ENCODE measurements at places on chromosomes 4 and X. TPM values are rescaled to one million over a fixed set of nuclear protein-coding genes. Genes with fewer than 3 reads are reported as not detected.

Gene VCX3A
- total RNA-seq, result not detected

Gene SPON2
- total RNA-seq, result 4.6 TPM

Gene TCEAL5
- not detected for total RNA-seq

Gene POU3F4
- total RNA-seq, result not detected

Gene CTPS2
- total RNA-seq, result 13.3 TPM

DNA sequence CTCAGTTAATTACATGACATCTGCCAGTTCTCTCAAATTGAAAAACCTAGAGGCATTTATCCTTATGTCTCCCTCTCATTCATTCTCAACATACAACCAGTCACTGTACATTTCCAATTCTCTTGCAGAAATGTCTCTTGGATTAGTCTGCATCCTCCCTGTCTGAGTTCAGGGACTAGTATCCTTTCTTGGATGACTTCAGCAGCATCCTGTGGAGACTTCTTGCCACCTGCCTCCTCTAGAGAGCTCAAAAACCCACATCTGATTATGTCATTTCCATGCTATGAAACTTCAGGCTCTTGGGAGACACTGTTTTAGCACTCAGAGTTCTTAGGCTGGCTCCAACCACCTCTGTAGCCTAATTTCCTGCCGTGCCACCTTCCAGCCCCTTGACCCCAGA lies 515.1 kb upstream of the DIPK2B start:
- DNase-seq, result no peak

DNA sequence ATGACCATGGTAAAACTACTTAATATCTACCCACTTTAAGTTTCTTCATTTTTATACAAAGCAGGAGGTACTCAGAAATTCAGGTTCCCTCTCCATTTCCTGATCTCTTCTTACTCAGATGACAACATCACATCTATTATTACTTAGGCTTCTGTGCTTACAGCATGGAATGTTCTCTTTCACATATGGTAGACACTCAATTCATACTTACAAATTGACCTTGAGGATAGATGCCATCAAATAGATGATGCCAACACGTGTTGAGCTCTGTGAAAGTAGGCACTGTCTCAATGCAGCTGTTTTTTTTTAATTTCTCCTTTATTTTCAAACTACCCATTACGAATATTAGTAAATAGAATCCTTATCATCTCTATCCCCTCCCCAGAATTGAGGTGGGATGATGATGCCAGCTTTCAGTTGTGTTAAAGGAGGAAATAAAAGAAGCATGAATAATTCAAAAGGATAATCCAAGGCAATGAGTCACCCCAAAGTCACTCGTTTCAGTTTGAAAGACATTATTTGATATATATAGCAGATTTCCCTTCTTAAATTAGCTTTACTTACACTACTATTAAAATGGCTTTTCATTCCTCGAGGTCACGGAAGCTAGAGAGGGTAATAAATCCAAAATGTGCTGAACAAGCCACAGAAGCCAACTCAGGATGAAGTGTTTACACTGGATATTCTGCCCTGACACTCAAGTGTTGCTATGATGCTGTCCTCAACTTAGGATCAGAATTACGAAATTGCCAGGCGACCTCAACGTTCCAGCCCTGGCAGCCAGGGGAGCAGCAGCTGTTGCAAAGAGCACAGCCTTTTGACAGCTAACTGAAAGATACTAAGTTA lies 124.2 kb upstream of the EOLA2 start:
- DNase-seq, result no peak

DNA sequence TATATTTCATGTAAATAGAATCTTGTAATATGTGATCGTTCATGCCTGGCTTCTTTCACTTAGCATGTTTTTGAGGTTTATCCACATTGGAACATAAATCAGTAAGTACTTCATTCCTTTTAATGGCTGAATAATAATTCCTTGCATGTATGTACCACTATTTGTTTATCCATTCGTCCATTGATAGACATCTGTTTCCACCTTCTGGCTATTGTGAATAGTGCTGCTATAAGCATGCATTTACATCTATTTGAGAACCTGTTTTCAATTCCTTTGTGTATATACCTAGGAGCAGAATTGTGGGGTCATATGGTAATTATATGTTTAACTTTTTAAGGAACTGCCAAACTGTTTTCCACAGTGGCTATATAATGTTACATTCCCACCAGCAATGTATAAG lies 356.7 kb upstream of the DIPK2B start:
- DNase-seq, result no peak

DNA sequence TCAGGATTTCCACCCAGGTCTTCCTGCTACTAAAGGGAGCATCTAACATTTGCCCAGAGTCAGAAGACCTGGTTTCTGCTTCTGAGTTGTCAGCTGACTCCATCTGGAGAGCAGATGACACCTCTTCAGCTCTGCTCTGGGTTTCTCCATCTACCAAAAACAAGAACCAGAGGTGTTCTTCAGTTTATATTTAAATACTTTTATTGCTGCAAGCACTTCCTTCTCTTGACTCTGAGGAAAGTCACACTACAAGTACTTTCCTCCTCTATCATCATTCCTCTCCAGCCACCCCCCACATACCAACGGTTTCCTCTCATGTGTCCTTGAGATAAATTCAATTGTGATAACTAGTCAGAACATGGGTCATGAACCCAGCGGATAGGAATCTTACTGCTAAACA lies 88.4 kb downstream of the PPP3CA start:
- no peak for DNase-seq

DNA sequence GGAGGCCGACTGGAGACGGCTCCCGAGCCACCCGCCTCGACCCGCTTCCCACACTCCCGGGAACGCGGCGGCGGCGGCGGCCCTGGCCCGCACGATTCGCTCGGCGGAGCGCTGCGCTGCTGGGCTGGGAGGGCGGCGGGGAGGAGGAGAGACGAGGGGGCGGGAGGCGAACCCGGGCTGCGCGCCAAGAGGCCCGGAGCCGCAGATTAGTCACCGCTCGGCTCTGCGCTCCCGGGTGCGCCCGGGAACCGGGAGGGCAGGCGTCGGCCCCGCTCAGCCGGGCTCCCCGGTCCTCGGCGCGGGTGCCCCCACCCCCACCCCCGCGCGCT lies 11.2 kb upstream of the BCOR start:
- no peak for DNase-seq

DNA sequence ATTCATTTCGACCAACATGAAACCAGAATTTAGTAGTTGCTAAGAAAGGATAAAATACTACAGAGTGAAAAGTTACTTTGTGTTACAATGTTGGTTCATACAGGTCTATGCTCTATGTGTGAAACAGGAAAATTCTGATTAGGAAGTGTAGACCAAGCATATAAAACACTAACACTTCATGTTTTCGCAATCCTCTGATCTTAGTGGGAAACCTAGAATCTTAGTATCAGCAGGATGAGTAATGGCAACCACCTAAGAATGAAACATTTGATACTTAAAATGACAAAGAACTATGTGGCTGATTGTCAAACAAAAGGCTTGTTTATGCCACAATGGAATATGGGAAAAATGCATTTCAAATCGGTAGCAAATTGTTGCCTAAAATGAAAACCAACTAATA lies 116.1 kb downstream of the AMMECR1 start:
- no peak for DNase-seq

Data from glomerular endothelial cell (primary cell).